Myometrial cell (primary cell): ENCODE measurements at places on chromosomes 3 and 15. TPM values are rescaled to one million over a fixed set of nuclear protein-coding genes. Genes with fewer than 3 reads are reported as not detected.

Gene GPR171
- total RNA-seq = not detected in 2 replicates

Gene CYP8B1
- total RNA-seq = not detected in 2 replicates

Gene UQCC5
- total RNA-seq = 1.4 and 3.5 TPM in 2 replicates

Gene ARHGEF26
- 4.1 and 10.1 TPM in 2 replicates for total RNA-seq

Gene ADAMTS7
- 3.2 and 6.2 TPM in 2 replicates for total RNA-seq
